ENCODE measurements at places on chromosomes 5 and 9. TPM values are rescaled to one million over a fixed set of nuclear protein-coding genes. Genes with fewer than 3 reads are reported as not detected.

Gene PCDHGA12
- 9.1 TPM for total RNA-seq

Gene GRXCR2
- total RNA-seq, result not detected

Gene MAP1B
- 29.7 TPM for total RNA-seq

Gene IL5
- total RNA-seq, result not detected

Gene SLC27A4
- 10.2 TPM for total RNA-seq

Gene HRCT1
- 0.14 TPM for total RNA-seq

All from smooth muscle cell of bladder (primary cell).